Osteocyte (in vitro differentiated cells): ENCODE measurements at places on chromosomes 1 and 21. TPM values are rescaled to one million over a fixed set of nuclear protein-coding genes. Genes with fewer than 3 reads are reported as not detected.
A peak's percentile ranks its signal among the peaks of the same experiment; 100 is the strongest.

DTL gene
- total RNA-seq, result 5.7 and 6.7 TPM in 2 replicates

GSTM5 gene
- not detected in 2 replicates for total RNA-seq

LCE3A gene
- not detected in 2 replicates for total RNA-seq

SCCPDH gene
- 34.4 and 34.9 TPM in 2 replicates for total RNA-seq

IFFO2 gene
- 6.8 and 8.0 TPM in 2 replicates for total RNA-seq

GRCh38 chr21:39182484-39183271 is 573 bp downstream of the PSMG1 start:
- no peaks in the 10 kb centered on the region for H3K27me3 ChIP-seq
- peaks cover 25% of the 10 kb centered on the region for H3K36me3 ChIP-seq
- no peak for DNase-seq
- peaks cover 39% of the 10 kb centered on the region for H3K4me1 ChIP-seq

DNA sequence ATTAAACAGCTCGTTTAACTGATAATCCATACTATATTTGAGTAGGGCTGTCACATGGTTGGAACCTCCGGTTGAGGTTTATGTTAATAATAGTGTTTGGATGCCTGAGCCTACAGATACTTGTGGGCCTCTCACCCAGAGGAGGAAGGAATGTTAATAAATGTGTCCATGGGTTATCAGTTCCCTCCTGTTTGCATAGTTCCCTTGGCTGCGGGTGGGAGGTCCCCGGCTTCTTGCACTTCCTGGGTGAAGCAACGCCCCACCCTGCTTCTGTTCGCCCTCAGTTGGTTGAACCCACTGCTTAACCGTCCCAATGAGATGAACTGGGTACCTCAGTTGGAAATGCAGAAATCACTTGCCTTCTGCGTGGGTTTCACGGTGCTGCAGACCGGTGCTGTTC is 23.6 kb upstream of the GBP1 start:
- H3K4me1 ChIP-seq, result no peaks in the 10 kb centered on the region
- H3K36me3 ChIP-seq, result no peaks in the 10 kb centered on the region
- peaks cover 15% of the 10 kb centered on the region for H3K27me3 ChIP-seq
- H3K4me3 ChIP-seq, result no peak overlapping the region
- H3K27ac ChIP-seq, result no peak overlapping the region

GRCh38 chr1:221598122-221598521 is 143.8 kb downstream of the DUSP10 start:
- H3K4me3 ChIP-seq, result no peak overlapping the region
- no peak for DNase-seq
- no peaks in the 10 kb centered on the region for H3K4me1 ChIP-seq
- no peaks in the 10 kb centered on the region for H3K36me3 ChIP-seq

- no peak for DNase-seq
- H3K27me3 ChIP-seq, result no peaks in the 10 kb centered on the region
- peak overlapping the region; percentile 19 for H3K27ac ChIP-seq
- no peak overlapping the region for H3K4me3 ChIP-seq
Measured at GRCh38 chr1:8427986-8428385, 110.1 kb downstream of the SLC45A1 start.

DNA sequence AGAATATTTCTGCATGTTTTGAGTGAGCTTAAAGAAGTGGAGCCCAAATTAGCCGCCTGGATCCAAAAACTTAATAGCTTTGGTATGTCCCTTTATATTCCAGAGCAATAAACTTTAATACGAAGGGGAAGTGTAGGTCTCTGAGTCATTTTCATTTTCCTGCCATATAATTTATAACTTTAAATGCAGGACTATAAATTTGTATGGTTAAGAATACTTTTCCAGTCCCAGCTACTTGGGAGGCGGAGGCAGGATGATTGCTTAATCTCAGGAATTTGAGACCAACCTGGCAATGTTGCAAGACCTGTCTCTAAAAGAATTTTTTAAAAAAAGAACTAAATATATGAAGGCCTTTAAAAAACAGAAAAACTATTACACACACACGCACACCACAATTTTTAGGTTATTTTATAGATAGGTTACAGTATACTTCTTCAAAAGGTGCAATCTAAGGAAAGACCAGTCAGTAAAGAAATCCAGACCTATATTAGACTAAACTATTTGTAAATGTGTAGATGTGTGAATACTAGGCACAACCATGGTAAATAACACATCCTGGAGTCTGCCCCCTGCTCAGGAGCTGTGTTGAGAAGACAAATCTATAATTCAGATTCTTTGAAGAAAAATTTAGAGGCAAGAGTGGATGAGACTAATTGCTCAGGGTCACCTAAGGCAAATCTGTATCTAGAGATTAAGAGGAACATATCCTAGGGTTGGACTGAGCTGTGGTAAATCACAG is 80.3 kb downstream of the TTC3 start:
- peaks cover 68% of the 10 kb centered on the region for H3K36me3 ChIP-seq
- no peak overlapping the region for H3K4me3 ChIP-seq
- DNase-seq, result no peak

GRCh38 chr1:167093846-167094516 is at the start of gene STYXL2:
TSS of gene STYXL2 (plus strand) at chr1:167094075. CDS start at chr1:167094850, 775 bp downstream.
- H3K4me3 ChIP-seq, result peak within 1 kb of the TSS; percentile 33
- H3K36me3 ChIP-seq, result peaks cover 3% of the 10 kb centered on the region
- peak within 1 kb of the TSS; percentile 50 for H3K27ac ChIP-seq
- no peak for DNase-seq

- H3K4me1 ChIP-seq, result peaks cover 28% of the 10 kb centered on the region
- no peak for DNase-seq
- peaks cover 9% of the 10 kb centered on the region for H3K36me3 ChIP-seq
Measured at GRCh38 chr1:169305948-169306347, 61.6 kb downstream of the NME7 start.

DNA sequence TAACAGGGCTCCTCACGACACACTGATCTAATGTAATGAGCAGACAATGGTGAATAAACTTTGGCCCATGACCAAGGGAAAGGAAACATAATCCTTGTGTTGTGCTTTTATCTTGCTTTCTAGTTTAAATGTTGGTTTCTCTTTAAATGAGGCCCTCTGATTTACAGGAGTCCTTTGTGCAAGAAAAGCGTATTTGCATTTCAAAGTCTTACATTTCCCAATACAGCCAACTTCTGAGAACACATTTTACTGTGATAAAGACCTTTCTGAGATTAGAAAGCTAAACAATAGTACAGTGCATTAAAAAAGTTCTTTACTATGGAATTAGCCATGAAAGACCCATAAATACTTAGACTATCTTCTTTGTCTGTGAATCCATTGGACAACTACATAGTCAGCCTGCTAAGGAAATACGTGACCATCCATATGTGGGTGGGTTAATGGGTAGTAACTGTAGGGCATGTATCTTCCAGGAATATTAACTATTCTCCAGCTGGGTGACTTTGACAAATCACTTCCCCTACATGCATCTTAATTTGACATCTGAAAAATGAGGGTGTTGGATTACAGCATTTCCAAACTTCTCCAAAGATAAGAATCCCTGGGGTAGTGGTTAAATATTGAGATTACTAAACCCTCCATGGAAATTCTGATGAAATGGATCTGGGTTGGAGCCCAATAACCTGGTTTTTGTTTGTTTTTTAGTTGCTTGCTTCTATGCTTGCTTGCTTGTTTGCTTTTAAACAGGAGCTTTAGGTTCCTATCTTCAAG is 50.3 kb upstream of the USP1 start:
- peaks cover 39% of the 10 kb centered on the region for H3K27me3 ChIP-seq
- H3K27ac ChIP-seq, result no peak overlapping the region
- no peak for DNase-seq
- no peak overlapping the region for H3K4me3 ChIP-seq
- peaks cover 3% of the 10 kb centered on the region for H3K4me1 ChIP-seq
- no peaks in the 10 kb centered on the region for H3K36me3 ChIP-seq

GRCh38 chr1:231311720-231312431 is 25.8 kb downstream of the EXOC8 start:
- H3K27me3 ChIP-seq, result no peaks in the 10 kb centered on the region
- H3K27ac ChIP-seq, result no peak overlapping the region
- H3K36me3 ChIP-seq, result no peaks in the 10 kb centered on the region
- DNase-seq, result peak; percentile 59
- H3K4me1 ChIP-seq, result no peaks in the 10 kb centered on the region

- H3K4me1 ChIP-seq, result no peaks in the 10 kb centered on the region
- H3K27ac ChIP-seq, result no peak overlapping the region
- H3K27me3 ChIP-seq, result no peaks in the 10 kb centered on the region
- DNase-seq, result no peak
Measured at GRCh38 chr21:24369746-24370145, 1237.5 kb downstream of the MRPL39 start.

- peaks cover 17% of the 10 kb centered on the region for H3K36me3 ChIP-seq
- peak within 1 kb of the TSS; percentile 83 for H3K27ac ChIP-seq
- peak; percentile 94 for DNase-seq
- no peaks in the 10 kb centered on the region for H3K27me3 ChIP-seq
- H3K4me3 ChIP-seq, result peak within 1 kb of the TSS; percentile 86
Measured at GRCh38 chr1:1406821-1407635, at the start of gene MRPL20. TSS of gene MRPL20 (minus strand) at chr1:1407293. CDS start at chr1:1407217, 76 bp downstream.

- H3K27ac ChIP-seq, result no peak overlapping the region
- H3K4me1 ChIP-seq, result peaks cover 28% of the 10 kb centered on the region
- H3K27me3 ChIP-seq, result no peaks in the 10 kb centered on the region
- H3K4me3 ChIP-seq, result no peak overlapping the region
- DNase-seq, result no peak
Measured at GRCh38 chr21:26909972-26910371, 56.9 kb downstream of the ADAMTS5 start.

GRCh38 chr21:45932922-45933502 is 48.6 kb upstream of the COL6A1 start:
- H3K4me1 ChIP-seq, result peaks cover 3% of the 10 kb centered on the region
- H3K4me3 ChIP-seq, result no peak overlapping the region
- DNase-seq, result no peak
- H3K27me3 ChIP-seq, result peaks cover 7% of the 10 kb centered on the region
- H3K36me3 ChIP-seq, result peaks cover 2% of the 10 kb centered on the region

DNA sequence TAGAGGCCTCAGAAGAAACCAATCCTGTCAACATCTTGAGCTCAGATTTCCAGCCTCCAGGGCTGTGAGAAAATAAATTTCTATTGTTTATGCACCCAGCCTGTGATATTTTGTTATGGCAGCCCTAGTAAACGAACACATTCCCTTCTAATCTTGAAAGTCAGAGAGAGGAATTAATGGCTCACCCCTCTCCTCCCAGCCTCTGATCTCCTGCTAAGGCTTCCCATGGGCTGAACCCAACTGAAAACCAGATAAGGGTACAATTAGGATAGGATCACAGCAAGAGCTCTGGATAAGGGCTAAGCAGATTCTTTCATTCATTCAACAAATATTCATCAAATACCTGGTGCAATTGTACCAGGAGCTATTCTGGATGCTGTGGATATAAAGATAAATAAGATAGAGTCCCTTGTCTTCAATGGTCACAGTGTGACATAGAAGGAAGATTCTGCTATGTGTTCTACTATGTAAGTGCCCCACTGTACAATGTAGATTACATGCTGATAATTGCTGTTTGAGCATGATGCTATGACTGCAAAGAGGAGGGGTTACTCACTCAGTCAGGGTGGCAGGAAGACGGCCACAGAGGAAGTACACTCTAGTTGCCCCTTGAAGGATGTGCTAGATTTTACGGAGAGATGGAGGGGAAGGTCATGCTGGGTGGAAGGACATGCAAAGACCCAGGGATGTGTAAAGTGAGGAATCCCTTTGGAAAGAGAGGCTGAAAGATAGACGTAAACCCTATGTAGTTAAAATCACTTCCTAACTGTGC is 203.3 kb upstream of the JUN start:
- no peak overlapping the region for H3K4me3 ChIP-seq
- no peak for DNase-seq

DNA sequence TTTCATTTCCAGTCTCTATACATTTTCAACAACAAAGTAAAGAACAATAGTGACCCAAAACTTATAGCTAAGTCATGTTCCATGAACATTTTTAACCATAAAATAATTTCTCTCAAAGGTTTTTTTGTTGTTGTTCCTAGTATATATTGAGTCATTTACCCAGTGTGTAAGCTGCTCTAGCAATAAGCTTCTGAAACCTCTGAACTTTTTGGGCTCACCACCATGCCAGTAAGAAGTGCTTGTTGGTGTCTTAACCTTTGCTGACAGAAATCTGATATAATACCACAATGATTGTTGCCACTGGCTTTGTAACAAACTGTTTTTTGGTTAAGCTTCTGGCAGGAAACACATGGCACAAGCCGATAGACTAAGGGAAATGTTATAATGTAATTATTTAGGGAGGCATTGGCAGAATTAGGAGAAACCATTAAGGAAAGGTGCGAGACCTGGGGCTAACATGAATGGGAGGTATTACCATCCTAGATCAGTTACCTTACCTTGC is 52.6 kb upstream of the UBE2U start:
- peaks cover 8% of the 10 kb centered on the region for H3K36me3 ChIP-seq
- peaks cover 7% of the 10 kb centered on the region for H3K4me1 ChIP-seq
- no peak overlapping the region for H3K4me3 ChIP-seq

GRCh38 chr1:169483500-169483966 is 2.2 kb downstream of the SLC19A2 start:
- H3K27me3 ChIP-seq, result no peaks in the 10 kb centered on the region
- H3K36me3 ChIP-seq, result no peaks in the 10 kb centered on the region
- peak overlapping the region; percentile 36 for H3K4me3 ChIP-seq
- H3K27ac ChIP-seq, result no peak overlapping the region

- peaks cover 5% of the 10 kb centered on the region for H3K36me3 ChIP-seq
- peak overlapping the region; percentile 52 for H3K27ac ChIP-seq
- H3K27me3 ChIP-seq, result no peaks in the 10 kb centered on the region
Measured at GRCh38 chr1:219324629-219325367, 151.1 kb downstream of the LYPLAL1 start.

- H3K4me1 ChIP-seq, result peaks cover 7% of the 10 kb centered on the region
- no peaks in the 10 kb centered on the region for H3K27me3 ChIP-seq
- H3K36me3 ChIP-seq, result no peaks in the 10 kb centered on the region
- DNase-seq, result no peak
Measured at GRCh38 chr1:231590453-231591198, 36.0 kb upstream of the DISC1 start.

GRCh38 chr1:193060938-193061337 is 1.5 kb downstream of the RO60 start:
- peak overlapping the region; percentile 100 for H3K4me3 ChIP-seq
- no peaks in the 10 kb centered on the region for H3K27me3 ChIP-seq
- no peak for DNase-seq
- peaks cover 35% of the 10 kb centered on the region for H3K4me1 ChIP-seq

- peak overlapping the region; percentile 100 for H3K27ac ChIP-seq
- H3K4me3 ChIP-seq, result peak overlapping the region; percentile 94
- H3K36me3 ChIP-seq, result peaks cover 2% of the 10 kb centered on the region
- DNase-seq, result no peak
- H3K27me3 ChIP-seq, result no peaks in the 10 kb centered on the region
Measured at GRCh38 chr1:15523104-15524020, 653 bp downstream of the CASP9 start.
